ENCODE measurements at places on chromosomes 16 and 17.
A peak's percentile ranks its signal among the peaks of the same experiment; 100 is the strongest.

DNA sequence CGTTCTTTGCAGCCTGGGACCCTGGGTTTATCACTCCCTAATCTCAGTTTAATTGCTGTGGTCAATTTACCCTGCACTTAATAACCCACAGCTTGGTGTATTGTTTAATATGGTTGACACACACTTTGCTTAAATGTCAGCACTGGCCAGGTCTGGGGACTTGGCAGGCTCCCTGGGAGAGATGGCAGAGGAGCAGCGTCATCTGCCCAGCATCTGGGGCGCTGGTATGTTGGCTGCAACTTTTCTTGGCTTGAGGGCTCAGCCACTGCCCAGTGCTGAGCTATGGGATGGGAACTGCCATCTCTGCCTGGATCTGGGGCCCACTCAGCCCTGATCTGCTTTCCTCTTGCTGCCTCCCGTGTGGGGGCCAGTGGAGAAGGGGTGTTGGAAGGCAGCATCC is 115.7 kb upstream of the IRX3 start:
- no peak for DNase-seq

DNA sequence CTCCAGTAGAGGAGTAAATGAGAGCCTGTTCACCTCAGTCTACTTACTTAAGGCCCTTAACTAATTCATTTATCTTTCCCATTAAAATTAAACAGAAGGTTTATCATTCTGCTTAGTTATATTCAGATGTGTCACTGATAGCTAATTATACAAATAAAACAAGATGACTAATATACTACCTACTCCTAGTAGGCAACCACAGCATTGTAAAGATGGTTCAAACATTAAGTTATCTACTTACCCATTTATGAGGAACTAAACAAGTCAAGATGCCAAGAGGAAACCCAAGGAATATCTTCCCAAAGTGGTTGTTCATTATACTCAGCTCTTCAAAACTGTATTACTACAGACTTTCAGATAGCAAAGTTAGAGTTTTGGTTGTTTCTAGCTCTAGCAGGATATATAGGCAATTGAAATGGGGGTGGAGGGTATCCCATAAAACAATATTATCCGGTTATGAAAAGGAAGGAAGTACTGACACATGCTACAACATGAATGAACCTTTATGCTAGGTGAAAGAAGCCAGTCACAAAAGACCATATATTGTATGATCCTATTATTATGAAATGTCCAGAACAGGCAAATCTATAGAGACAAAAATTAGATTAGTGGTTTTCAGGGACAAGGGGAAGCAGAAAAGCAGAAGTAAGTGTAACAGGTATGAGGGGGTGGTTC is 56.5 kb downstream of the SPAG9 start:
- DNase-seq: no peak

DNA sequence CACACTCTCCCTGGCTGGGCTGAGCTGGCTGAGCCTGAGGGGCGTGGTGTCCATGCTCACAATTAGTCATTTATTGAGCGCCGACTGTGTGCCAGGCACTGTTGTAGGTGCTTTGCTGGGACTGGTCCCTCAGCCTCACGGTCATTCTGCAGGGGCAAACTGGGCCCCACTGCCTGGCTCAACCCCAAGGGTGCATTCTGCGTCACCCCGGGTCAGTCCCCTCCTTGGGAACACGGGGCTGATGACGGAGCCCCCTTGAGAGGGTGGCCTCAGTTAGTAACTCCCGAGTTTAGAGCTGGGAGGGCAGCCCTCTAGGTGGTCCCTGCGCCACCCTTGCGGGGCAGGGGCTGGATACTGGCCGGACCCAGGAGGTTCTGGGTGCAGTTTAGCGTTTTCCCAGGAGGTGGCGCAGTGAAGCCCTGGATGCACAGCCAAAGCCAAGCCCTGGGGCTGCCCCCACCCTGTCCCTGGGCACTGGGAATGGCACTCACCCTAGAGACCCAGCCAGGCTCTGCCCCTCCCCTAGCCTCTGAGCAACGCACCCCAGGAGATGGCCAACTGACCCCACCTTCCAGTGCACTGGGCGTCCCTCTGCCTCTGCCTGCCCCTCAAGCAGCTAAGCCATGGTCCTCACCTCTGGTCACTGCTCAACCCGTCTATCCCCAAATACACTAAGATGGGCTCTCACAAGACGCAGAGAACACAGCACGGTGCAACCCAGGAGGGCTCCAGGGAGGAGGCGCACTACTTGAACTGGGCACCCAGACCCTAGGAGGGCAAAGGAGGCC is 243.2 kb upstream of the GSE1 start:
- peak; percentile 5 for DNase-seq

DNA sequence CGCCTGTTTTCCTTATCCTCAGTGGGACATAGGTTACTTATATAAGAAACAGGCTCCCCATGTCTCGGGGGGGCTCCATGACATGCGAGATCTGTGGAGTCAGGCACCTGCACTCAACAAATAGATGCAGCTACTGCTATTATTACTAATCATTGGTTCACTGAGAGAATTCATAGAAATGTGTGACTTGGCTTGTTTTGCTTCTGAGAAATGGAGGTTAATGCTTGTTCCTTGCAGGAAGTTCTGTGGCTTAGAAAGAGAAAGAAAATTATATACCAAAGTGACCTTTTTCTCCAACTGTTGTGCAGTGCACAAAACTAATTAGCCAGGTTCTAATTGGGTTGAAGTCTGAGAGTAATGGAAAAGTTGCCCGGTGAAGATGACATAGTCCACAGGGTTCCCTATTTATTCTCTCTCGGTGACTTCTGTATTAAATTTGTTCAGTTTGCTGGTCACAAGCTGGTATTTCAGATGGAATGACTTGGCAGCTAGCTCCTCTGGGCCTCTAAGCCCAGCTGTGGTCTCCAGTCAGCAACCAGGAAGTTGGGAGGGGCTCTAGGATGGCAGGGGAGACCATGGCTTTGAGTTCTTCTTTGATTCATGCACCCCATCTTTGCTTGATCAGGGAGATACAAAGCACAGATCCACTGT is 17.6 kb upstream of the MAF start:
- no peak for DNase-seq

DNA sequence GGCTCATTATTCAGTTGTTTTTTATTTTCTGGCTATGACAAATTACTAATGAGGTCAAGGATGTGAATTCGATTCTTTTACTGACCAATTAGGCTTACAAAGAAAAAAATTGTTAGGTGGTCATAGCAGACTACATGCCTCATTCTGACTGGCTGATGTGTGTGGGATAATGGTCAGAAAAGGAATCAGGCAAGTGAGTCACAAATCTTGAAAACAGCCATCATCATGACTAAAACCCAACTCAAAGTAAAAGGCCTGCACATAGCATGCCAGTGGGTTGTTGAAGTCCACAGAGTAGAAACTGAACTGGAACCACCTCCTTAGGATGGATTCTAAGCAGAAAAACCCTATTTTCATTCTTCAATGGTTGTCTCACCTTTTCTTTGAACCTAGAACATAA is 8.6 kb downstream of the RPGRIP1L start:
- no peak for DNase-seq

DNA sequence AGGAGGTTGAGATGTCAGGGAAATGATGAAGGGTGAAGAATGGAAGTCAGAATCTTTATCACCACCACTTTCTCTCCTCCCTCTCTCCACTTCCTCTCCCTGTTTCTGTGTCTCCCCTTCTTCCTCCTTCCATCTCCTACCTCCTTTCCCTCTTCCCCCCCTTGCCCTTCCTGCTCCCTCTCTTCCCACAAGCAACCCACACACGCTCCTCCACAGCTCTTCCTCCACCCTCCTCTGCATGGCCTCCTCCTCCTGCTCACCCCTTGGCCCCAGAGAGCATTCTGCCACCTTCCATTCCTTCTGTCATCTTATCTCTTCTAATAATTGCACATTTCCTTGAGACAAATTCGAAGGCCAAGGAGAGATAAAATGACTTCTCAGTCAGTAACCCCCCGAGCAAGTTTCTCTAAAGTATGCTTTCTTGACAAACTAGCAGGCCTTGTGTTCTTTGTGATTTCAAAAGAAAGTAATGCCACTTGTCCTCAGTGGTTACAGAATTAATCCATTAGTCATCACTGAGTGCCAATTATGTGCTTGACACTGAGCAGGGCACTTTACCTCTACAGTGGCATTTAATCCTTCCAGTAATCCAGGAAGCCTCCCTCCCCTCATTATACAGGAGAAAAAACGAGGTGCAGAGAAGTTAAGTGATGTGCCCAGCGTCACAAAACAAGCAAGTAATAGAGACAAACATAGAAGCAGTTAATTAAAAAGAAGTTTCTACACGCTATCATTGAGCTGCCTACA is 72.3 kb upstream of the CCL1 start:
- no peak for DNase-seq

DNA sequence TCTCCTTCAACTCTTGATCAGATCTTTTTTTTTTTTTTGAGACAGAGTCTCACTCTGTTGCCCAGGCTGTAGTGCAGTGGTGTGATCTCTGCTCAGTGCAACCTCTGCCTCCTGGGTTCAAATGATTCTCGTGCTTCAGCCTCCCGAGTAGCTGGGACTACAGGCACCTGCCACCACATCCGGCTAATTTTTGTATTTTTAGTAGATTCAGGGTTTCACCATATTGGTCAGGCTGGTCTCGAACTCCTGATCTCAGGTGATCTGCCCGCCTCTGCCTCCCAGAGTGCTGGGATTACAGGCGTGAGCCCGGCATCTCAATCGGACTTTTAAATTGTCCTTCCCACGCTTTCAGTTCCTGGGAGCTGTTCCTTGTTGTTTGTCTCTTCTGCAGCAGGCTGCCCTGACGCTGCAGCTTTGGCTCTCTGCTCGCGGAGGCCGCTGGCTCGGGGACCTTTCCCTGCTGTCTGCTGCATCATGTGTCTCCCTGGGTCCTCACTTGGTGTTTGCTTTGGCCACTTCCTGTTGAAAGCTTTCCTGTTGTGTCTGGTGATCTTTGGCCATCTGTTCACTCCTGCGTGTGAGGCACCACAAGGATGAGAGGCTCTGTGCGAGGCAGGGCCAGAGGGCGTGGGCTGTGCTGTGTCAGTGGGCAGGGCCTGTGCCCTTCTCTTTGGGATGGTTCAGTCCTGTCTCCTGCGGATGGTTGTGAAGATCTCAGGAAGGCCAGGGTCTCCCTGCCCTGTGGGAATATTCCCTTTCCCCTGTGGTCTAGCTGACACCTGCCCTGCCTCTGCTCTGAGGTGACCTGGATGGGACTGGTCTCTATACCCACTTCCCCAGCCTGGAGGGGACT is 18.4 kb upstream of the CAPN15 start:
- no peak for DNase-seq

- no peak for DNase-seq
Measured at GRCh38 chr17:14331982-14332298, 31.1 kb downstream of the HS3ST3B1 start.

- no peak for DNase-seq
Measured at GRCh38 chr17:63246344-63246743, 199.8 kb downstream of the CYB561 start.

GRCh38 chr17:65523411-65523810 is 38.0 kb downstream of the AXIN2 start:
- DNase-seq: no peak

- DNase-seq: no peak
Measured at GRCh38 chr16:81551151-81551808, 106.7 kb downstream of the CMIP start.

GRCh38 chr16:66490774-66491715 is 58.9 kb downstream of the TK2 start:
- no peak for DNase-seq
